ENCODE measurements at places on chromosomes 3 and 15.

- no peak for DNase-seq
Observed at GRCh38 chr3:188830893-188831292, 340.9 kb upstream of the TPRG1 start.

DNA sequence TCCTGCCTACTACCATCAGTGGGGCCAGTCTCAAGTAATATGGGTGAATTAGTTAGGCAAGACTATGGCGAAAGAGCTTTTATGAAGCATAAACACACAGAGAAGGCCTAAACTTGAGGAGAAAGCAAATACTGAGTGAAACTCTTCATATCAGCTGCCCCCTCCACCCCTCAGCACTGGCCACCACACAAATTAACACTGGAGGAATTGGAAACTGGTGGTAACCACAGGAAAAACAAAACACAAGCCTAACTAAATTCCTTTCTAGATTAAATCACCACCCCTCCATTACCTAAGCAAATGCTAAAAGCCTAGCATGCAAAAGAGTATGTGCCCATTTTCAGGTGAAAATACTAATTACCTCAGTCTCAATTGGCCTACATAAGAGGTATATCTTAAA, 774.7 kb upstream of the NECTIN3 start:
- no peak for DNase-seq

DNA sequence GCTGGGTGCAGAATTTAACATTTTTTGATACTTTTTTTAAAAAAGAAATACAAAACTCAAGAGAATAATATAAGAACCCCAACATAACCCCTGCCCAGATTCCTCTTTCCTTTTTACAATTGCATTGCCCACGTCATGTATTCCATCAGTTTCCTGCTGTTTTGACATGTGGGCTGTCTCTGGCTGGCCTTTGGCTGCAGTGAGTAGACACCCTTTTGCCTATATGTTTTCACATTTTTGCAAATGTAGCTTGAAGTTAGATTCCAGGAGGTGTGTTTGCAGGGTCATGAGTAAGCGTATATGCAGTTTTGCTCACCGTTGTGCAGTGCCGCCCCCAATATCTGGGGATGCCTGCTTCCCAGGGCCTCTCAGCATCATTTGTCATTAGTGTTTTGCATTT, 28.0 kb upstream of the ATP10A start:
- no peak for DNase-seq

GRCh38 chr3:147396712-147397046, 9.7 kb downstream of the ZIC4 start:
- DNase-seq = no peak

DNA sequence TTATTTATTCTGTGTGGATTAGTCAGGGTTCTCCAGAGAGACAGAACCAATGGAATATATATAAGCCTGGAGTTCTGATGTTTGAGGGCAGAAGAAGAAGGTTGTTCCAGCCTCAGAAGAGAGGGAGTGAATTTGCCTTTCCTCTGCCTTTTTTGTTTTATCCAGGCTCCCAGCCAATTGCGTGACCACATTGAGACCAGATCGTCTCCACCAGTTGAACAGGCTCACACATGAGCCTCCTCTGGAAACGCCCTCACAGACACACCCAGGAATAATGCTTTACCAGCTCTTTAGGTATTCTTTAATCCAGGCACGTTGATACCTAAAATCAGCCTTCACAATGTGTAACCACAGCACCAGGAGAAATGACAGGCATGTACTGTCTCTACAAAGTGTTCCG, 923.1 kb downstream of the TBL1XR1 start:
- DNase-seq = no peak

DNA sequence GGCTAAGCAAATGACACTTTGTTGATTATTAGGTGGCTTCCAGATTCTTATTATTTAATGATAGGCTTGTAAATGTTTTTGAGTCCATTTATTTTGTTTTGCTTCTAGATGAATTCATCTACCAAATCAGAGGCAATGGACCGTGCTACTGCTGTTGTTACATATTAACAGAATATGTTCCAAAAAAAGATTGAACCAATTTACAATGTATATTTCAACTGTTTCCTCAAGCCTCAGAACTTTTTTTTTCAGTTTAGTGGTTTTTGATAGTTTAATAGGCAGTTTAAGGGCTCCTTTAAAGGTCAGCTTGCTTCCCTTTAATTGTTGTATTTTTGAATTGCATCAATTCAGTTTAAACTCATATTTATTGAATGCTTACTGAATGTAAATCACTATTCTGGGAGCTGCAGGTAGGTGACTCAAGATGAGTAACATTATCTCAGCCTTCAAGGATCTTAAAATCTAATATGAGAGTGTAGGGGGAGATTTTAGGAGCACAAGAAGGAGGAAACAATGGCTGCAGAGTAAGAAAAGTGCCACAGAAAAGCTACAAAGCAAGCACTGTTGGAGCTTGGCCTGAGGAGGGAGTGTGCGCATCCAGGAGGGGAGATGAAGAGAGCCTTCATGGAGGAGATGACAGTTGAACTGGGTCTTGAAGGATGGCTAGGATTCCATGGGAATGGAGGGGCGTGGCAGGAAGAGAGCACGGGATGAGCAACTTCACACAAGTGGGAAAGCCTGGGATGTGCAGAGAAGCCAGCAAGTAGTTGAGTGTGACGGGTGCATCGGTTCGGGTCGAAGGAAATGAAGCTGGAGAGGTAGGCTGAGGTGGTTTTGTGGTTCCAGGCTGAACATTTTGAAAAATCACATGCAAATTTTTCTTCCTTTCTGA, 14.7 kb downstream of the MAP2K1 start:
- DNase-seq = no peak

DNA sequence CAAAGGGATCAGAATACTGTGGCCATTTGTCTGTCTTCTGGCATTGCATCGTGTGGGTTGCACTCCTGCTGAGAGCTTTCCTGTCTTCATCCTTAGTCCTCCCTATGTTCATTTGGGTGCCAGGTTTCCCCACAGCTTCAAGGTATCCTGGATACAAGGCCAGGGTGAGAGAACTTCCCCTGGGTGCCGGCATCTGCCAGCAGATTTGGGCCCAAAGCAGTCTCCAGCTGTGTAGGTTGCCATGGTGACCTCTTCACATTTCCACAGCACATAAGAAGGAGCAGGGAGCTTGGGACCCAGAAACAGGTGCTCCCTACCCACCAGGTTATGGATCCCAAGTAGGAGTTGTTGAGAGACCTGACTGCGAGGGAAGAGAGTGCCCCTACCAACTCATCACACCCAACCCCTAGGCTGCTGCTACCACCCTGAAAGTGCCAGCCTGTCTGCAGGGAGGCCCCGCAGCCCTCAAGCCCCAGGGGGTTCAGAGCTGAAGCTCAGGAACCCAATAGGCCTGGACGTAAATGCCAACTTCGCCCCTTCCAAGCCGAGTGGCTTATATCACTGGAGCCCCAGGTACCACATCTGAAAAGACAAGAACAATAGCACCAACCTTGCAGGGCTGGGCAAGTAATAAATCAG, 19.9 kb downstream of the TTC21A start:
- DNase-seq = no peak

DNA sequence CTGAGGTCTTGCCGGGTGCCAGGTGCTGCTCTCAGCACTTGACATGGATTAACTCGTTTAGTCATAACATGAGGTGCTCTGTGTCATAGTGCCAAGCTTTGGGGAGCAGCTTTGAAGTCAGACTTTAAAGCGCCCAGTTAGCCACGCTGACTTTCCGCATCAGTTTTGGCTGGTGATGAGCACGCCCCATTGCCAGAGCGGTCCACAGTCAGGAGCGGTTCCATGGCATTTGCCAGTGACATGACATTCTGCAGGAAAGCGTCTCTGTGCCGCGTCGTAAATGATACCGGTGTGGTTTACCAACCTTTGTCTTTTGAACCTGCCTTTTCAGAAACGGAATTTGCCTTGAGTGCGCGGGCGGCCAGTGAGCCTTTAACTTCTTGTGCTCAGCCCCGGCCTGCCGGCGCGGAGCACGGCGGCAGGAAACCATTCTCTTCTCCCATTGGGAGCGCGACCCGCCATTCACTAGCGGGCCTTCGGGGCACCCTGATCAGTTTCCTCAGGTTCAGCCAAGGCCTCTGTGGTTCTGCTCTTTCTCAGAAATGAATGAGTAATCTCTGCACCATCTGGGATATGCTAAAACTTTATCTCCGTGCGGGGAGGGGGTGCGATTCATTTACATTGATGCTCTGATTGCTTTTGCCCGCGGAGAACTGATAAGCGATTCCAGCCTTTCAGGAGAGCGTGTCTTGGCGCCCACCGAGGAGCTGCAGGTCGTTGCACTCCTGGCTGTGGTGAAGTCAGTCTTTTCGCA, 1.7 kb upstream of the SLC2A2 start:
- DNase-seq = peak; percentile 38

GRCh38 chr15:38611228-38611627, 46.6 kb upstream of the RASGRP1 start:
- no peak for DNase-seq
